RKO (cell line): ENCODE measurements at places on chromosomes 3 and 15.

- no peak for DNase-seq
These were observed 306.2 kb upstream of the ATP11B start for GRCh38 chr3:182487143-182487542.

- DNase-seq, result peak; percentile 29
These were observed 32.8 kb downstream of the LOXL1 start for GRCh38 chr15:73959012-73959581.

- DNase-seq, result peak; percentile 40
These were observed 1.2 kb downstream of the PRR20G start for GRCh38 chr3:127286571-127287140.

GRCh38 chr15:25508369-25509002 is 69.7 kb upstream of the UBE3A start:
- DNase-seq, result peak; percentile 52

GRCh38 chr15:97547381-97547780 is 413.1 kb upstream of the ARRDC4 start:
- no peak for DNase-seq

- no peak for DNase-seq
These were observed 169.1 kb downstream of the FAM43A start for GRCh38 chr3:194854659-194855390.

- DNase-seq, result no peak
These were observed 2.2 kb downstream of the IGF1R start for GRCh38 chr15:98650417-98651035.

DNA sequence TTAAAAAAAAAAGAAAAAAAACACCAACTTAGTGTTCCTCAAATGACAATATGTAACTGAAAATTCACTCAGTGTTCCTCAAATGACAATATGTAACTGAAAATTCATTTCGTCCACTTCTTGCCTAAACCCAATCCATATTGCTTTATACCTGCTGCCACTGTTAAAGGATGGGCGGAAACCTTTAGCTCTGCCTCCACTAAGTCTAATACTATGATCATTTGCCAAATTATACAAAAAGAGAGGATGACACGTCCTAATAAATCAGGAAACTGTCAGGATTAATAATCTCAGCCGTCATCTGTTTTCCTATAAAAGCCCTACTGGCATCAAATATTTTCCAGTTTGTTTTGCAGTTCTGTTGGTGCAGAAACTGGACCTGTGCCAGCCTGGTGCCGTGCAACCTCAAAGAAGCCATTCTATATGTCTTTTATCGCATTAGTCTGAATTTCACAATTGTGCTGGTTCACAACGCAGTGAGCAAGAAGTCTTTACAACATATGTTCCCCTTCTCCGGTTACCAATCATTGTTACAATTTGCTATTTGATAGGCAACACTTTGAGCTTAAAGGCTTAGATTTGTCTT is 160.4 kb upstream of the KCNH8 start:
- no peak for DNase-seq

DNA sequence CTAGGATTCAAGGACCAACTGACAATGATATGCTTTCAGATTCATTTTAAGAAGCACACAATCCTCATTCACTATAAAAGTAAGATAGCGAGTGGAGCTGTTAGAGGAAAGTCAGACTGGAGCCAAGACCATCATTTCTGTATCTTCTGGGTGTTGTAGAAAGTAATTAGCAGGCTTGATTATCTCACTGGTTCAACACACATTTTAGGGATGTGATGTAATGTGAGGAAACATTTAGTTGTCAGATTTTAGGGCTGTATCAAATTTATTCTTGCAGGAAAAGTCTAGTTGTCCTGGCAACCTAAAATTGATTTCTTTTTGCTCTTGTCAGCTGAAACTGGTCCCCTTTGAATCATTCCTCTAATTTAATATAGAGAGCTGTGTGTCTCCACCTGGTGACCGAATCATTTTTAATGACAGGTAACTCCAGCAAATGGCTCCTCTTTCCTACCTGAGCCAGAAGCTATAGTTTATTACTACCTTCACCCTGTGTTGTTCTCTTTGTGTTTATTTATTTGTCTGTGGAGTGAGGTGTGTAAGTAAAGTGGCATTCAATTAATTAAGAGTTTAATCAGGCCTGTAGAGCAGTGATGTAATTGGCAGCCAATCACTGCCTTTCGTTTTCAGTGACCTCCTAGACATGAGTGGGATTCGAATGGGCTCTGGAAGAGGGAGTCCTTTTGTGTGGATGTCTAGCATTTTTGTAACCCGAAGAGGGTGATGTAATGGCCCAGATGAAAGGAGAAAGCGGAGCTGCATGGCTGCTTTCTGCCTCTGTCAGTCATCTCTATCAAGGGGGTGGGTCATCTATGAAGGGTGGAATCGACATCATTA is 125.8 kb downstream of the LPP start:
- no peak for DNase-seq

DNA sequence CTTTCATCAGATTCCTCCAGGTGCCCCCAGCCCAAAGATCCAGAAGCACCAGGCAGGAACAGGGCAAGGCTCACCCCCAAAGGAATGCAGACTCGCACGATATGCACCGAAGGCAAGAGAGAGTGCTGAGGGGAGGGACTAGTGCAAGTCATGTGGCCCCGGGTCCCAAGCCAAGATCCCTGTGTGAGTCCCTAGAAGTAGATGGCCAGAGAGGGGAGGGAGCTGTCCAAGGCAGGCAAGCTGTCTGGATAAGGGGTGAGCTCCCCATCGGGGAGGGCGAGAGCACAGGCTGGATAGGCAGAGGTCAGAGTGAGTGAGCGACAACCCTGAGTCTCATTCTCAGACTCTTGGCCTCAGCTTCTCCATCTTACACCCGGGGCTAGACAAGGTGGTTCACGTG is 171.5 kb upstream of the LINGO1 start:
- no peak for DNase-seq

DNA sequence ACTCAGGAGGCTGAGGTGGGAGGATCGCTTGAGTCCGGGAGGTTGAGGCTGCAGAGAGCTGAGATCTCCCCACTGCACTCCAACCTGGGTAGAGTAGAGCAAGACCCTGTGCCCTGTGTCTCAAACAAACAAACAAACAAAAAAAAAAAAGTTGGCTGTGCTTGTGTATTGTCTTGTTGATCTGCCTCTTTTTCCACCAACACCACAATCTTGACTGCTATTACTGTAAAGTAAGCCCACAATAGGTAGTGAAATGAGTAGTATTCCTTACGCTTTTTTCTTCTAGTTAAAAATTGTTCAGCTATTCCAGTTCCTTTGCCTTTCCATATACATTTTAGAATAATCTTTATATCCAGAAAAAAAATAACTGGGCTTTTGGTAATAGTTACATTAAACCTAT is 35.5 kb downstream of the PTH1R start:
- DNase-seq, result no peak

GRCh38 chr3:146380046-146380445 is 89.3 kb downstream of the PLSCR2 start:
- no peak for DNase-seq
